ENCODE measurements at places on chromosomes 16 and 17. TPM values are rescaled to one million over a fixed set of nuclear protein-coding genes. Genes with fewer than 3 reads are reported as not detected.

GRCh38 chr17:7312432-7313087 lies 2.6 kb downstream of the GPS2 start:
- DNase-seq = no peak

Gene GCGR
- not detected for total RNA-seq

Gene MILR1
- total RNA-seq = 1.0 TPM

- no peak for DNase-seq
Measured at GRCh38 chr16:50281391-50282009, 15.1 kb downstream of the ADCY7 start.

Gene GNGT2
- total RNA-seq = 4.4 TPM

DNA sequence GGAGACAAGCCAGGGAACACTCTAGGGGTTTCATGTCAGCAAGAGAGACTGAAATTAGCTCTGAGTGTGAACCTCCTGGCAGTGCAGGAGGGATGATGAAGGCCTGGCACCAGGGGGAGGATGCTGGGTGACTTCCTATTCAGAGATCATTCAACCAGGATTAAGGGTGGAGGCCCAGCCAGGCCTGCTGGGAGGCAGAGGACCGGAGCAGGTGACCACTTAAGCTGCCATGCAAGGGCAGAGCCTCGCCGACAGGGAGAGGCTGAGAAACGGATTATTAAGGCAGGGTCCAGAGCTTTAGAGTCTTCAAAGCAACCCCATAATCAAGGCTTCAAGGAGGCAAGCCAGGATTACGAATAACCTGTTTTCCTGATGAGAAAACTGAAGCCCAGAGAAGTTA lies 10.6 kb upstream of the SRCIN1 start:
- DNase-seq = no peak

Gene MLKL
- total RNA-seq = 33.8 TPM

Gene PTGES3L
- not detected for total RNA-seq

GRCh38 chr17:75693500-75694481 lies 26.7 kb downstream of the SAP30BP start:
- DNase-seq = no peak

Gene SLC52A1
- not detected for total RNA-seq

DNA sequence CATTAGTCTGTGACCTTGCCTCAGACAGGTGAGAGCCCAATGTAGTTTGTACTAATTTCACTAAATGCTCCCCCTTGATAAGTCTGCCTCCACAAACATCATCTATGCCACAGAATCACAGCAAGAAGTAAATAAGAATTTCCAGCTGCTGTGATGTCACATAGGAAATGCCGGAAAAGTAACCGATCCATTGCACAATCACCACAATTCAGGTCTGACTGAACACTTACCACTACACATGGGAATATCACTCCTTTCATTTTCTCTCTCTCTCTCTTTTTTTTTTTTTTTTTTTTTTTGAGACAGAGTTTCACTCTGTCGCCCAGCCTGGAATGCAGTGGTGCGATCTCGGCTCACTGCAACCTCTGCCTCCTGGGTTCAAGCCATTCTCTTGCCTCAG lies 79.0 kb upstream of the CDH11 start:
- DNase-seq = no peak

Gene SLC38A8
- total RNA-seq = not detected

Gene INTS2
- 9.5 TPM for total RNA-seq

GRCh38 chr16:84806256-84806889 lies 13.4 kb upstream of the CRISPLD2 start:
- no peak for DNase-seq

Gene EXOC3L1
- not detected for total RNA-seq

Gene CFAP119
- total RNA-seq = 1.1 TPM

GRCh38 chr17:18321309-18321708 lies 6.2 kb downstream of the SMCR8 start:
- DNase-seq = no peak

GRCh38 chr17:62797959-62798358 lies 10.2 kb downstream of the MARCHF10 start:
- DNase-seq = no peak

DNA sequence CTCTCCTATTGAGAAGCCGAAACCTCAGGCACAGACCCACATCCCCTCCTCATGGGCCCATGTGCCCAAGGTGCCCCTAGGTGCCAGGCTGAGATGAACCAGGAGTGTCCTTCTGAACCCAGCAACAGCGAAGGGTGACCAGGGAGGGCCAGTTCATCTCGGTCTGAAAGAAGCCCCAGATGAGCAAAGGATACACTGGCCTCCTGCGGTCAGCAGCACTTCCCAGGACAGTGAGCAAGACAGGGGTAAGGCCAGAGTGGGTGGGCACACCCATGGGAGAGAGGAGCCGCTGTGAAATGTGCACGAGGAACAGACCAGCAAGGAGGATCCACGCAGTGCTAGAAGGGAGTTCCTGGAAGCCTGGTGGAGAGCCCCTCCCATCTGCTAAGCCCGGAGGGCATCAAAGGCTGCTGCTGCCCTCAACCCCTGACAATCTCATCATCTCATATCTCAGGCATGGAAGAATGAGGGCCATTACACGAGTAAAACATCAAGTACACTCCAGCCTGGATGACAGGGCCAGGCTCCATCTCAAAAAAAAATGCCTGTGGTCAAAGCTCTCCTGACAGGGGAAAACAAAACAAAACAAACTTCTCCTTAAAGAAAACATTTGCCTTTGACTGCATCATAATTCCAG lies 3.3 kb upstream of the HBZ start:
- DNase-seq = no peak

Gene TMEM92
- not detected for total RNA-seq

DNA sequence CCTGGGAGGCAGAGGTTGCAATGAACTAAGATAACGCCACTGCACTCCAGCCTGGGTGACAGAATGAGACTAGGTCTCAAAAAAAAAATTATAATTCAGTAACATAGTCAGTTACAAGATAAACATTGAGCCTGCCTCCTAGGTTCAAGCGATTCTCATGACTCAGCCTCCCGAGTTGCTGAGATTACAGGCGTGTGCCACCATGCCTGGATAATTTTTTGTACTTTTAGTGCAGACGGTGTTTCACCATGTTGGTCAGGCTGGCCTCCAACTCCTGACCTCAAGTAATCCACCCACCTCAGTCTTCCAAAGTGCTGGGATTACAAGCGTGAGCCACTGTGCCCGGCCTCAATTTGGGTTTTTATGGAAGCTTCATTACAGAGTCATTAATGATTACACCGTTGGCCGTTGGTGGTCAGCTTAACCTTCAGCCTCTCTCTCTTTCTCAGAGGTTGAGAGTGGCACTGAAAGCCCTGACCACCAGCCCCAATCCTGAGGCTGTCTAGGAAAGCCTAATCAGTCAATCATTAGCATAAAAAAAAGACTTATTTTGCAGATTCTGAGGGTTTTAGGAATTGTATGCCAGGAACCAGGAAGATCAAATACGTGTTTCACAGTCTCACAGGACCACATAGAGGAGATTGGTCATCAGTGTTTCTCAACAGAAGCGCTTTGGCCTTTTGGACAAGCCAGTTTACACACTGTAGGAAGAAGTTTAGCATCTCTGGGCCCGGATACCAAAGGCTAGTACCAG lies 1.3 kb upstream of the LRRC37A3 start:
- DNase-seq = no peak

DNA sequence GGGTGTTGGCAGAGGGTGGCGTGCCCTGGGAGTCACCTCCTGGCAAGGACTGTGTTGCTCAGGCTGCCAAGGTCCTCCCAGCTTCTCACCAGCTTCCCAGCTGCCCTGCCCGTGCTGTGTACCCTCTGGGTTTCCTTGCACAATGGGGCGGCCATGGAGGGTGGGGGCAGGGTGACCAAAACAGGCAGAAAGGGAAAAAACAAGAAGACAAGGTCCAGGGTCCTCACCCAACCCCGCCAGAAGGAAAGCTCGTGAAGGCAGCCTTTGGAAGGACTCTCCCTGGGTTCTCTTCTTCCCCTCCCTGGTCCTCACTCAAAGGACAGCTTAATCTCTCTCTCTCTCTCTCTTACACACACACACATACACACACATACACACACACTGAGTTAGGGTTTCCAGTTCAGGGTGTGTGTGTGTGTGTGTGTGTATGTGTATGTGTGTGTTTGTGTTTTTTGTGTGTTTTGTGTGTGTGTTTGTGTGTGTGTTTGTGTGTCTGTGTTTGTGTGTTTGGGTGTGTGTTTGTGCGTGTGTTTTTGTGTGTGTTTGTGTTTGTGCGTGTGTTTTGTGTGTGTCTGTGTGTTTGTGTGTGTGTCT lies 2.0 kb downstream of the SLC13A5 start:
- DNase-seq = no peak

DNA sequence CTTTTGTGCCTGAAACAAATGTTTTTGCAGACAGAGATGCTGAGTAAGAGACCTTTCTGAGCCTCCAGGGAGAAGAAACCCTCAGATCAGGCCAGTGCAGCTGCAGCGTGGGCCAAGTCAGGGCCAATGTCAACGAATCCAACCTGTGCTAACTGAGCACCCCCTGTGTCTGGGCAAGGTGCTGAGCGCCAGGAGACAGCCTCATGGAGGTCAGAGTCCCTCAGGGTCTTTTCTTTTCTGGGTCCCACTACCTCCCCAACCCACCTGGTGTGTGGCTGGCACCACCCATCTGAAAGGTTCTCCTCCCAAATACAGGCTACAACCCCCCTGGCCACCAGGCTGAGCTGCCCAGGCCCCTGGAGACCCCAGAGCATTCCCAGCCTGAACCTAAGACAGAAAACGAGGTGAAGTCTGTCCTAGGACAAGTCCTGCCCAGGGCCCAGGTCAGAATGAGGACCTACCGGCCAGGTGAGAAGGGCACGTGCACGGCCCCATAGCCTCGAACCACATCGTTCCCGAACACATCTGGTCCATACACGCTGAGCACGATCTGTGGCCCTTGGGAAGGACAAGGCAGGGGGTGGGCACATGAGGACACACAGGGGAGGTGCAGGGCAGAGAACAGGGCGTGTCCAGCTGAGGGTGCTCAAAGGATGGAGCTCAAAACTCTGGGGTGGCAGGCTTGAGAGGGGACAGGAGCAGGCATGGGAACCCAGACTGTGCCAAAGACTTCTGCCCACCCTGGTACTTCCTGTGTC lies 15.0 kb downstream of the B9D1 start:
- DNase-seq = no peak

Gene SLFN14
- total RNA-seq = 7.2 TPM

Gene CAMKK1
- 5.8 TPM for total RNA-seq

Gene CACNG1
- not detected for total RNA-seq

DNA sequence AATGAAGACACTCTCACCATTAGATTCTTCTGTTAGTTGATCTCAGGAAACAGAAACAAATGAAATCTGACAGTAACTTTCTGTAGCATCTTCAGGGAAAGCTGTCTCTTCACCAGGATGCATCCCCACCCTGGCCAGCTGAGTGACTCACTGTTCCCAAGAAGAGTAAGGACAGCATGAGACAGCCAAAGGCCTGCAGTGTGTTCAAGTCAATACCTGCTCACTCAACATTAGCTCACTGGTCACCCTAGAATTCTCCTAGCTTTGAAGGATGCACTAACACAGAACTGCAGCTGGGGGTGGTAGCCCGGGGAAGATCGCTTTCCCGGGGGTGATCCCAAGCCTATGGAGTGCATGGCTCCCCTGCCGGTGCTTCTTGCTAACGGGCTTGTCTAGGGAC lies 28.2 kb upstream of the CLEC18B start:
- DNase-seq = no peak

- peak; percentile 53 for DNase-seq
Measured at GRCh38 chr17:38584350-38584925, 21.3 kb downstream of the SRCIN1 start.

- no peak for DNase-seq
Measured at GRCh38 chr16:86521236-86522197, 11.2 kb downstream of the FOXF1 start.

GRCh38 chr17:73513426-73513825 lies 130.8 kb downstream of the SDK2 start:
- DNase-seq = no peak

Gene GLP2R
- not detected for total RNA-seq

DNA sequence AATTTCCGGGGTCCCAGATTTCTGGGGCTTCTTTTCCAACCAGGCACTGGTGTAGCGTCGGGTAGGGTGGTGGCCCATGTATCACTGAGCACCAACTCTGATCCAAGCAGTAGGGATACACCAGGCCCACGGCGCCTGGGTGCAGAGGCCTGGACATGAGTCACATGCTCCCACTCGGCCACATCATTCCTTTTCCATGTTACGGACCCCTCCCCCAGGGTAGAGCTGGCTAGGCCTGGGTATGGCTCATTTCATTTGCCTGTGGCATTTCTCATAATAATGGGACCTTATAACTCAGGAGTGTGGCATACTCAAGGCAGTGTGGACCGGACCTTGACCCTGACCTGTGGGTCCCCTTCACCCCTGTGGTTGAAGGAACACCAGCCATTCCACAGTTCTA lies 18.0 kb upstream of the NDRG4 start:
- no peak for DNase-seq

DNA sequence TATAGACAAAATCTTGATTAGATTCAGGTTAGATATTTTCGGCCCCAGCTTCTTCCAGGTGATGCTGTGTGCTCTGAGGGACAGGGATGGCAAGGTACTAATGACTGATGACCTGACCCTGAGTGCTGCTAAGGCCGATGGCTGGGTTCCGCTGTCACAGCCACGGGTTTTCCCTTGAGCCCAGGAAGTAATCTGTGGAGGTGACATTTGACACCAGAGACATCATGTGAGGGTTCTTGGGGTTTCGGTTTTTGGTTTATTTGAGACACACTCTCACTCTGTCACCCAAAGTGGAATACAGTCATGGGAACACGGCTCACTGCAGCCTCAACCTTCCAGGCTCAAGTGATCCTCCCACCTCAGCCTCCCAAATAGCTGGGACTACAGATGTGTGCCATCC lies 9.8 kb downstream of the OTOP3 start:
- DNase-seq = no peak

Gene ENPP7
- total RNA-seq = not detected

DNA sequence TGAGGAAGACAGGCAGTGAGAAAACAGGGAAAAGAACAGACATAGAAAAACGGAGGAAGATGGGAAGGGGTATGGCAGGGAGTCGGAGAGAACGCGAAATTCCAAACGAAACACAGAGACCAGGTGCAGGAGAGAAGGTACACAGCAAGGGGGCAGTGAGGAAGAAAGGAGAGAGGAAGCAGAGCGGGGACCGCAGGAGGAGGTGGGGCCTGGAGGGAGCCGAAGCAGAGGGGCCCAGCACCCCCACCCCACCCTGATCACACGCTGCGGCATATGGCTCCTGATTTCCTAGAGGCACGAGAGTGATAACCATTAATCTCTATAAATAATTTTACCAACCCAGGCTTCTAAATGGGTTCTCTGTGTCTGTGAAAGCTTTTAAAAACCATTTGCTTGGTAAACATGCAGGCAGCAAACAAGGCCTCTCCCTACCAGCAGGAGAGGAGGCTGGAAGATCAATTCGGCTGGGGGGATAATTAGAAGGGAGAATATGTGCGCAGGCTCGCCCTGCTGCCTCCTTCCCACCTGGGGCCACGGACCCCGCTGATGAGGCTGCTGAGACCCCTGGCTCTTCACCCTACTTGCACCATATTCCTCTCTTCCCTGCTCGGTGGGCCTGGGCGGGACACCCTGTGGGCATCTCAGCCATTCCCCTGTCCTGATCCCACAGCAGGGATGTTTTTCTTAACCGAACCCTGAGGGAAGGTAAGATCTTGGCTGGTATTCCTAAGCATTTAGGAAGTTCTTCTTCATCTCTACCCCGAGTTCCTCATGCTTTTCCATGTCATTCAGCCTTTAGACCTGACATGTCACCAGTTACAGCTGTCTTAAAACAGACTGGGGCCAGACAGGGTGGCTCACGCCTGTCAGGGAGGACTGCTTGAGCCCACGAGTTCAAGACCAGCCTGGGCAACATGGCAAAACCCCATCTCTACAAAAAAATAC lies 86.7 kb downstream of the TMEM132E start:
- DNase-seq = no peak

All from T-helper 17 cell (primary cell).